ENCODE measurements at places on chromosomes 3 and 15.

GRCh38 chr15:92492551-92493115 is 99.0 kb downstream of the ST8SIA2 start:
- no peak for DNase-seq

- no peak for DNase-seq
These were observed 382.8 kb upstream of the CFAP20DC start for GRCh38 chr3:59432665-59433064.

GRCh38 chr3:66097647-66098046 is 58.9 kb upstream of the MAGI1 start:
- no peak for DNase-seq

- DNase-seq: no peak
These were observed 39.3 kb downstream of the BDH1 start for GRCh38 chr3:197516517-197516889.

DNA sequence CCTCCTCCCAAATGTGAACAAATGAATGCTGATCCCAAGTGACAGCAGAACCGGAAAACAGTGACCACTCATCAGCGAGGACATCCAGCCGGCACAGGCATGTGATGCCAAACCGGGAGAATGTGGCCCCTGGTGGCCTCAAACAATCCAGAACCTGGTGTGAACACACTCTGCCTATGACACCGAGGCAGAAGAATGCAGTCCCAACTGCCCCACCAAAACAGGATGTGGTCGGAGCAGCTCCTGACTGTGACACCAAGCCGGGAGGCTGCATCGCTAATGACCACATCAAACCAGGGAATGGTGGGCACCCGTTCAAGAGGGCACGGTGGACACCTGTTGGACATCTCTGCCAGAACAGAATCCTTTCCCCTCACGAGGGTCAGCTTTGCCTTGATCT is 15.4 kb downstream of the SCN5A start:
- DNase-seq: no peak

DNA sequence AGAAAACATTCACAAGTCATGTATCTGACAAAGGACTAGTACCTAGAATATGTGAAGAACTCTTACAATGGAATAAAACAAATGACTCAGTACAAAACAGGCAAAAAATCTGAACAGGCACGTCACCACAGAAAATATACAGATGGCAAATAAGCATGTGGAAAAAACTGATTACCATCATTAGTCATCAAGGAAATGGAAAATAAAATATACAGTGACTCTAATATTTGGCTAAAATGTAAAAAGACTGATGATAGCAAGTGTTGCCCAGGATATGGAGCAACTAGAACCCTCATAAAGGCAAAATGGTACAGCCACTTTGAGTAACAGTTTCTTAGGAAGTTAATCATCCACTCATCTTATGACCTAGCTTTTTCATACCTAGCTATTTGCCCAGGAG is 95.8 kb upstream of the ABHD17C start:
- DNase-seq: no peak

DNA sequence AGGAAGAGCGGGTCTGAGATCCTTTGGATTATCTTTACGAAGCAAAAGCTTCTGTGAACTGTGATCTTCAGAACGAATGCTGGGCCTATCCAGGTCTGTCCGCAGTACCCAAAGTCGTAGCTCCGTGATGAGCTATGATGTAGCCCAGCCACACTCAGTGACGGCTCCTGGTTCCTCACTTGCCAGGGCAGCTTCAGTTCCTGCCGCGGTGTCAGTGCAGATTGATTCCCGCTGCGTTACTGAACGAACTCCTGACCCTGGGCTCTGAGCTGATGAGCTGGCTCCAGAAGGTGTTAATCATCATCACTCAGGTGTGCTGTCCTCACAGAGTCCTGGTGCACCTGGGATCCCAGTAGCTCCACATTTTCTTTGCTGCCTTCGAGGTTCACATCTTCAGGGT is 45.0 kb downstream of the TMEM44 start:
- no peak for DNase-seq

DNA sequence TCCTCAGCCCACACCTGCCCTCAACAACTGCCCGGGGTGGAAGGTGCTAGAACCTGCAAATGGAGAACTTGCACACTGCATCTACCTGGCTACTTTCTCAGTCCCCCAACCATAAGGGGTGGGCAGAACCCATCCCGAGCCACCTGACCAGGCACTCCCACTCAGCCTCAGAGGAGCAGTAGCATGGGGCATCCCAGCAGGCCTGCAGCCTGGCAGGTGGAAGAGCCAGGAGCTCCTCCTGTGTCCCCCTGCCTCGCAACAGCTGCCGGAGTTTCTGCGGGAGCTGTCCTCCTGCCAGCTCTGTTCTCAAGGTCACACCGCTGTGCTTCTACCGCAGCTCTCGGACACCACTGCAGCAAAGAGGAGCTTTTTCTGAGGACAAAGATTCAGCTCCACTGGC is 27.5 kb downstream of the RAB6B start:
- no peak for DNase-seq

GRCh38 chr15:79025201-79025600 is 65.4 kb downstream of the RASGRF1 start:
- no peak for DNase-seq

DNA sequence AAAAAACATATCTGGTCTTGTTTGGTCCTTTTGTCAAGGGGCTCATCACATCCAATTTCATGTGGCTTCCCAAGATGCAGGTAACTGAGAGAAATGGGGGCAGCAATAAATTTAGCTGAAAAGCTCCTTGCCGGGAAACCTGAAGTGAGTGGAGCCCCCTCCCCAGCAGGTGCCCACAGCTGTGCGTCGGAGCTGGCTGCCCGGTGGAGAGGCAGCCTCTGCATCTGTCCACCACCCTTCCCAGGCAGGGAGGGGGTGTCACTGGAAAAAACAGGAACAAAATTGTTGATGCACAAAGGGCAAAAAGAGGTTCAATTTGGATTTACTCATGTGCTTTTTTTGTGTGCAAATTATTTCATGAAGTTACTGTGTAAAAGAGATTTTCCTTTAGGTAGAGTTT is 249.4 kb upstream of the LYSMD4 start:
- DNase-seq: no peak

- no peak for DNase-seq
These were observed 322.2 kb downstream of the SLC9A9 start for GRCh38 chr3:143526011-143526545.

- no peak for DNase-seq
These were observed 20.1 kb upstream of the TGFBR2 start for GRCh38 chr3:30586096-30586805.

DNA sequence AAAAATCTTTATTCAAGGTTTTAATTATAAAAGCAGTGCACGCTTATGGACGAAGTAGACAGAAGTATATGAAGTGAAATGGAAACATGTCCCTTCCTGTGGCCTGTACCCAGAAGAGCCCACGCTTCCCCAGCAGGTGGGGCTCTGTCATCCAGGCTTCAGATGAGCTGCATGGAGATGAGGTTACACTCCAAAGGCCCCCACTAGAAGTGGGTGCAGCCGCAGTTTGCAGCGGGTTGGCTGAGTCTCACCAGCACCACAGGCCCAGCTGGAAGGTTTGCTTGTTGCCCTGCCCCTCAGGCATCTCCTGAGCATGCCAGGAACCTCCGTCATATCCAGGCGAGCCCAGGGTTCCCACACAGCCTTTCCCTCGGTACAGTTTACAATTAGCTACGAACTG is 33.1 kb downstream of the PRR20G start:
- no peak for DNase-seq

GRCh38 chr3:108319428-108320082 is 23.2 kb downstream of the HHLA2 start:
- DNase-seq: no peak

DNA sequence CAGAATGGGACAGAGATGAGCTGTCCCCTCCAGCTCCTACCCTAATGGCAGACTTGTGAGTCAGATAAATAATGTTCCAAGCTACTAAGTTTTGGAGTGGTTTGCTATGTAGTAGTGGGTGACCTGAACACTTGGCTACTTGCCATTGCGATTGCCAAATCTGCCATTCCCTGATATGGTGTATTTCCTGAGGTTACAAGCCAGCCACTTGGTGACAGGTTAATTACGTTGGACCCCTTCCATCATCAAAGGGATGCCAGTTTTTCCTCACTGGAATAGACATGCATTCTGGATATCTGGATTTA is 33.6 kb downstream of the MORF4L1 start:
- no peak for DNase-seq

- DNase-seq: no peak
These were observed 61.7 kb downstream of the FSIP1 start for GRCh38 chr15:39720621-39721611.

- no peak for DNase-seq
These were observed 54.5 kb downstream of the SATB1 start for GRCh38 chr3:18370672-18371071.

DNA sequence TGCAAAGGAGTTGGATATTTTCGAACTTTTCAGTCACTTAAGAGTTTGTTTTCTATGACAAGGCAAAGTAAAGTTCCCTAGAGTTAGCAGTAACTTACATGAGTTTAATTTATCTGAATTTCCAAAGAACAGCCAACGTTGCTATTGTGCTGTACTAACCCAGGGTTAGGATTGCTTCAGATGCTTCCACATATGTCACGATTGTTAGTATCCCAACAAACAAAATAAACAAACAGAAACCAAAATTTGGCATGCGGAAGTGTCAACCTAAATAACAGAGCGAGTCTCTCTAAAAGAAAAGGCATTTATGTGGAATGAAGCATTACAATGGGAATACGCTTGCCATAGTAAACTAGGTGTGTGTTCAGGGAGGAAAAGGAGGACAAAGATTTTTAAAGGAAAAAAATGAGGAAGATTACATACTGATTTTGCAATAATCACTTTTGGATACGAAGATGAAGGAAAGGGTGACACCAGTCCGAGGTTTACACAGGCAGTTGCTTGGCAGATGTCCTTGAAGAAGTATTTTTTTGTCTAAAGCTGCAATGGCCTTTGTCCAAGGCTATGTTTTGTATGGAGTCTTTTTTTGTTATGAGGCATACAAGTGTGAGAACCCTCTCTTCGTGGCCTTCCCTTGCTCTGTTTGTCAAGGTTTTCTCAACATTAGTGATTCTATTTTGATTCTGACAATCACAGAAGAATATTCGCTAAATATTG is 267.9 kb downstream of the GABRG3 start:
- DNase-seq: no peak

GRCh38 chr3:172132159-172132586 is 92.8 kb downstream of the FNDC3B start:
- DNase-seq: no peak

DNA sequence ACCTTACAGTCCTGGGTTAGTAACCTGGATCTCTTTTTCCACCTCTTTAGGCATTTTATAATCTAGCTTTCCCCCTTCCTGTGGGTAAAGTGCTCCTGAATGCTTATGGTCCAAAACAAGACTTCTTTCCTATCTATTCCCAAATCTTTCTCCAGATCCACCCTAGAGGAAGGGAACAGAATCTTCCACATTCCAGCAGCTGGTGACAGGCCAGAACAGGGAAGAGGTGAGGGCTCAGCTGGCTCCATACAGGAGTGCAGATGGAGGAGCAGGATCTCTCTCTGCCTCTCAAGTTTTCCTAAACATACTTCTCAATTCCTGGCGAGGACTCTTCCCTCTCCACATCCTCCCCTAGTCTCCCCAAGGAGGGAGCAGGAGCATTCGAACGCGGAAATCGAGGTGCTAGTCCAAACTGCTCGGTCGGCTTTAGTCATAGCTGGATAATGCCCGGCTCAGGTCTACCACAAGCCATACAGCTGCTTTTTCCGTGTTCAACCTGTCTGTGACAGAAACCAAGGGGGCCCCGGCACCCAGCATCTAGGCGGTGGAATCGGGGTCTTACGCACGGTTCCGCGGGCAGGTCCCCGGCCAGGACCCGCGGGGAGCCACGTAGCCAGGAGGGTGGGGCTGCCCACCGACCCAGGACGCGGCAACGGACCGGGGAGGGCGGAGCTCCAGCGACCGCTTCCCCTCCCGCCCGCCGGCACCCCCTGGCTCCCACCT is 4.0 kb downstream of the RASSF1 start:
- no peak for DNase-seq

- DNase-seq: no peak
These were observed 112.9 kb downstream of the AKAP13 start for GRCh38 chr15:85493260-85493659.

GRCh38 chr15:91988071-91988470 is 134.6 kb downstream of the SLCO3A1 start:
- no peak for DNase-seq

DNA sequence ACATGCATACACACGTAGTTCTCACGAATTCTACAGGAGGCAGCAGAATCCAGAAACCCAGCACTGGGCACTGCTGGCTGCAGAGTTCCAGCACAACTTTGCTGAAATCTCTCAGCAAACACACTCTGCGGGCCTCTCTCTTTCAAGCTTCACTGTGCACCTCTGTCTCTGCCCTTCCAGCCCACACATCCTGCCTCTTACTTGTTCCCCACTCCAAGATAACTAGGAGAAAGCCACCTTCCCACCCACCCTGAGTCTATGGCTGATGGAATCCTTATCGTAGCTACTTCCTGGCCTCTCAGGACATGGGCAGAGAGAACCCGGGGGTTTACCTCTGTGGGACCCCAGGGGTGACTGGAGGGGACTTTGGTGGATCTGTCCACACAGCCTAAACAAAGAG is 11.9 kb downstream of the ANP32A start:
- no peak for DNase-seq

DNA sequence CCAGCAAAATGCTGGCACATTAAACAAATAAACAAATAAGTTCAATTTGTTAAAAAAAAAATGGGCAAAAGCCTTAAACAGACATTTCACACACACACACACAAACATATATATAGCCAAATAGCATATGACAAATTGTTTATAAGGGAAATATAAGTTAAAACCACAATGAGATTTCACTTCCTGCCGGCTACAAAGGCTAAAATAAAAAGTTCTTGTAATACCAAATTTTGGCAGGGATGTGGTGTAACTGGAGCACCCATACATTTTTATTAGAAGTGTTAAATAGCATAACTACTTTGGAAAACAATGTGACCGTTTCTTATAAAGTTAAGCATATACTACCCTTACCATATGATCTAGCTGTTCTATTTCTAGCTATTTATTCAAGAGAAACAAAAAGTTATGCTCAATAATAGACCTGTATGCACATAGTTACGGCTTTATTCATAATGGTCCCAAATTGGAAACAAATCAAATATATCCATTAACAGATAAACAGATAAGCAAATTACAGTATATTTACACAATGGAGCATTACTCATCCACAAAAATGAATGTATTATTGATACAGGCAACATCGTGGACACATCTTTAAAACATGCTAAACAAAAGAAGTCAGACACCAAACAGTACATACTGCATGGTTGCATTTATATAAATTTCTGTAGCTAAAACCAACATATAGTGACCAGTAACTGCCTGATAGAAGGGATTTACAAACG is 93.9 kb downstream of the EOMES start:
- no peak for DNase-seq

GRCh38 chr3:49712631-49713317 is 6.7 kb downstream of the AMIGO3 start:
- DNase-seq: no peak

DNA sequence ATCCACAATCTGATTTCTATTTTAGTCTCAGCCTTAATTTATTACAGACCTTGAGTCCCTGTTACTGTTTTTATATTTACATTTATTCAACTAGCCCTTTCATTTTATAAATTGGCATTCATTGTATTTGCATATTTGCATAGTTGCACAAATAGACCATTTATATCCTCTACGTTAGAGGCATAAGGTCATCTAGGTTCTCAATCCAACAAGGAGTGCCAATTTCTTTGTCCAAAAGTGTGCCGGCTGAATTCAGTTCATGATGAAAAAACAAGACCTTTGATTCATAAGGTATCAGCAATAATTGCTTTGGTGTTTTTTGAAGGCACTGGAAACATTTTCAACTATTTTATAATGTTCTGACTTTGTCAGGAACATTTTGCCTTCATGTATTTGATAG is 33.9 kb upstream of the NANOGP8 start:
- no peak for DNase-seq

- DNase-seq: no peak
These were observed 929.7 kb upstream of the CFAP20DC start for GRCh38 chr3:59979542-59979941.
